ENCODE measurements at places on chromosomes 4 and X. TPM values are rescaled to one million over a fixed set of nuclear protein-coding genes. Genes with fewer than 3 reads are reported as not detected.

GLRB gene
- total RNA-seq = 18.9 TPM

F8 gene
- 2.1 TPM for total RNA-seq

STAP1 gene
- not detected for total RNA-seq

POF1B gene
- not detected for total RNA-seq

BEX5 gene
- total RNA-seq = 0.33 TPM

PFKFB1 gene
- total RNA-seq = not detected

LRIT3 gene
- total RNA-seq = 0.11 TPM

TBC1D8B gene
- 19.1 TPM for total RNA-seq

TCP11X2 gene
- total RNA-seq = not detected

EDNRA gene
- total RNA-seq = 3.5 TPM

PCDH7 gene
- total RNA-seq = 81.9 TPM

PGRMC1 gene
- total RNA-seq = 215 TPM

GRIA3 gene
- total RNA-seq = 15.0 TPM

NPY1R gene
- total RNA-seq = under 0.01 TPM

SH3RF1 gene
- 31.9 TPM for total RNA-seq

USP26 gene
- total RNA-seq = not detected

IL3RA gene
- total RNA-seq = not detected

ATG4A gene
- total RNA-seq = 11.1 TPM

PDCL2 gene
- not detected for total RNA-seq

CLCN5 gene
- 7.1 TPM for total RNA-seq

DLG3 gene
- 24.7 TPM for total RNA-seq

KLHL15 gene
- 8.9 TPM for total RNA-seq

TENM3 gene
- 5.8 TPM for total RNA-seq

TREX2 gene
- 1.9 TPM for total RNA-seq

CD38 gene
- total RNA-seq = not detected

NLRP2B gene
- not detected for total RNA-seq

IL2 gene
- not detected for total RNA-seq

PAGE2B gene
- not detected for total RNA-seq

GIMD1 gene
- not detected for total RNA-seq

SYTL5 gene
- 0.66 TPM for total RNA-seq

TMPRSS11A gene
- not detected for total RNA-seq

CXorf49 gene
- total RNA-seq = not detected

All from uterine smooth muscle cell (primary cell).